ENCODE measurements at places on chromosomes 5 and 9. TPM values are rescaled to one million over a fixed set of nuclear protein-coding genes. Genes with fewer than 3 reads are reported as not detected.

- DNase-seq, result no peak
Measured at GRCh38 chr5:98341038-98342032, 432.1 kb upstream of the RGMB start.

- no peak for DNase-seq
Measured at GRCh38 chr9:113267911-113268566, 7.3 kb downstream of the CDC26 start.

HRCT1 gene
- 5.8 TPM for total RNA-seq

PLAC8L1 gene
- not detected for total RNA-seq

GRCh38 chr5:34899066-34899465 lies 16.2 kb downstream of the RAD1 start:
- DNase-seq, result no peak

FRMD3 gene
- total RNA-seq, result 4.4 TPM

- DNase-seq, result no peak
Measured at GRCh38 chr5:139985733-139986132, 57.4 kb downstream of the NRG2 start.

SH2D3C gene
- total RNA-seq, result 3.4 TPM

GRCh38 chr9:5863092-5863746 lies 27.5 kb upstream of the MLANA start:
- DNase-seq, result no peak

Measured in suprapubic skin (tissue), 4 donors.